ENCODE measurements at places on chromosomes 11 and 22.

- DNase-seq, result peak; percentile 58
These were observed 1.5 kb upstream of the LARGE1 start for GRCh38 chr22:33921525-33922348.

DNA sequence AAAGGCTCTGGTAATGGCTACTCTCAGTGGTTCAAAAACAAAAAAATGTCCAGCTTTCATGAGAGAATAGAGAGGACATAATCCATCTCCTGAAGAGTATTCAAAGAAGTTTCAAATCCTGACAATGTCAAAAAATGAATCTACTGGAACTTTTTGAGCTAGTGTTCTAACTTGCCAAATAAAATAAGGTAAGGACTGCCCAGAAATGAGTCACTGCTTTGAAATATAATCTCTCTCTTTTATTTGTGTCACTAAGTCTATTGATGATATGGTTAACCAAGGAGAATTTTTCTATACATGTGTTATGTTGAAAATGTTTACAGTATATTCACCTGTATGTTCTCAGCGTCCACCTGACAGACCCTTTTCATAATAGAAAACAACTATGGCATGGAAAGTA lies 3.4 kb downstream of the GUCY1A2 start:
- DNase-seq, result no peak

DNA sequence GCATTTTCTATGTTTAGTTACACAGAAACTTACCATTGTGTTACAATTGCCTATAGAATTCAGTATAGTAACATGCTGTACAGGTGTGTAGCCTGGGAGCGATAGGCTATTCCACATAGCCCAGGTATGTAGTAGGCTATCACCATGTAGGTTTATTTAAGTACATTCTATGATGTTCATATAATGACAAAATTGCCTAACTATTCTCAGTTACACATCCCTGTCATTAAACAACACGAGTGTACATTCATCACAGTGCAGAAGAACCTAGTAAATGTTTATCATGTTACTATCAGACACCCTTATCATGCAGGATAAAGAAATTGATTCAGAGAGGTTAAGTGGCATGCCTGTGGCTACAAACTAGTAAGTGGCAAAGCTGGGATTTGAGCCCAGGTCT lies 28.4 kb upstream of the BMAL1 start:
- no peak for DNase-seq

- no peak for DNase-seq
These were observed 481 bp downstream of the ANGPTL5 start for GRCh38 chr11:101915791-101916291.

All from small intestine (tissue), 16 donors.